Kidney (tissue), 22 donors: ENCODE measurements at places on chromosomes 12 and 14. TPM values are rescaled to one million over a fixed set of nuclear protein-coding genes. Genes with fewer than 3 reads are reported as not detected.

DNA sequence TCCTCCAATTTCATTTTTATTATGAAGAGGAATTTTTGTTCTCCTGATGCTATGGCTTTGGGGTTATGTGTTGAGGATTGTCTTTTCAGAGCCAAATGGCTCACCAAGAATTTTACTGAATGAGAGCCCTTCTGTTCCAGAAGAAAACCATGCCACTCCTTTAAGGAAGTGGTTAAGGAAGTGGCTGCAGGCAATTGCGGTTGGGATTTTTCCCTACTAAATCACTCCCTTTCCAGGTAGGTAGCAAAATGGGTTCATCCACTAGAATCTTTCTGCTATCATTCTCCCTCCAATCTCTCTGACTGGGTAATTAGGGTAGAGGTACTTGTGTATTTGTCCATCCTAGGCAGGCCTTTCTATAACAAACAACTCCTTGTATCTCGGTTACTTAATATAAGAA lies 163.1 kb downstream of the TTC8 start:
- no peaks in the 10 kb centered on the region for H3K4me1 ChIP-seq
- H3K27ac ChIP-seq, result no peak overlapping the region
- no peak overlapping the region for H3K4me3 ChIP-seq
- H3K36me3 ChIP-seq, result no peaks in the 10 kb centered on the region

- no peak overlapping the region for H3K4me3 ChIP-seq
- no peaks in the 10 kb centered on the region for H3K36me3 ChIP-seq
- no peak for DNase-seq
These were observed 33.1 kb downstream of the SNRNP35 start for GRCh38 chr12:123491056-123491455.

DNA sequence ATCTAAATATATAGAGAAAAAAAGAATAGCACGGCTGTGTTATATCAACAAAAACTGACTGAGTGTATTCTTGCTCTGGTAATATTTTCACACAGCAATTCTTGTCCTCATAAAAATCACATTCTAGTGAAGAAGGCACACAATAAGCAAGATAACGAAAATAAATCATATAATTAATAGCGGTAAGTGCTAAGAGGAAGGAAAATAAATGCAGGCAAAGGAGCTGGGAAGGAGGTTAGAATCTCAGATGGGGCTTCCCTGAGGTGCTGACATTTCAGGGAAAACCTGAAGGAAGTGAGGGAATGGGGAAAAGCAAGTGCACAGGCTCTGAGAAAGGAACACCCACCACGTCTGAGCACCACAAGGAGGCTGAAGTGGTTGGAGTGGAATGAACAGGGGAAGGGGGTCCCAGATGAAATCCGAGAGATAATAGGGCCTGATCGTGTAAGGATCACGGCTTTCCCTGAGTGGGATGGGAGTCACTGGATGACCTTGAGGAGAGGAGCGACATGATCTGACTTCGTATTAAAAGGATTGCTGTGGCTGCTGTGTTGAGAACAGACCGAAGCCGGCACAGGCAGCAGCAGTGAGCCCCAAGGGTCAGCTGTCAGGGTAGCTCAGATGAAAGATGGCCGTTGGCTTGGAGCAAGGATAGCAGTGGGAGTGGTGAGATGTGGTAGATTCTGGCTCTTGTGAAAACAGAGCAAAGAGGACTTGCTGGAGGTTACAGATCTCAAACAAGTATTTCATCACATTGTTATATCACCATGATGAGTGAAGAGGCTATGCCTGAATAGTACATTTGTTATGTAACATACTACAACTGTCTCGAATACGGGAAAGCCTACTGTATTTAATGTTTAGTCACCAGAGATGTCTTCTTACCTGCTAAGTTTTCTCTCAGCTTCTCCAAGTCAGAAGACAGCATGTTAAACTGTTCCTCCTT lies 67.1 kb upstream of the VPS33A start:
- H3K36me3 ChIP-seq, result peaks cover 3% of the 10 kb centered on the region
- DNase-seq, result no peak
- no peaks in the 10 kb centered on the region for H3K27me3 ChIP-seq
- no peaks in the 10 kb centered on the region for H3K4me1 ChIP-seq

DNA sequence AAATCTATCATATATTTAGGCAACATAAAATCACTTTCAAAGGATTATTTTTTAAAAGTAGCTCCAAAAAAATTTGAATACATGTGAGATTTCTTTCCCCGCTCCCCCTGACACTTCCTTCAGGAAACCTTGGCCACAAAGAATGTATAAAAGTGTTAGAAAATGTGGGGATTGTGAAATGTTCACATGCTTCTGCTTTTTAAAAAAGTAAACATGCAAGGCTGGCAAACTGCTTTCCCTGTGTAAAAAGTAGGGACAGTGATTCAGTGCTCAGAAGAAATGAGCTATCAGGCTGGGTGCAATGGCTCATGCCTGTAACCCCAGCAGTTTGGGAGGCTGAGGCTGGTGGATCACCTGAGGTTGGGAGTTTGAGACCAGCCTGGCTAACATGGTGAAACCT lies 26.6 kb downstream of the MBIP start:
- DNase-seq, result no peak
- H3K4me3 ChIP-seq, result no peak overlapping the region
- H3K27me3 ChIP-seq, result no peaks in the 10 kb centered on the region
- peaks cover 18% of the 10 kb centered on the region for H3K36me3 ChIP-seq
- no peak overlapping the region for H3K27ac ChIP-seq

- DNase-seq, result no peak
- H3K36me3 ChIP-seq, result no peaks in the 10 kb centered on the region
- no peak overlapping the region for H3K27ac ChIP-seq
- H3K4me3 ChIP-seq, result no peak overlapping the region
- peaks cover 13% of the 10 kb centered on the region for H3K4me1 ChIP-seq
These were observed 41.0 kb downstream of the CMKLR1 start for GRCh38 chr12:108297895-108298760.

DNA sequence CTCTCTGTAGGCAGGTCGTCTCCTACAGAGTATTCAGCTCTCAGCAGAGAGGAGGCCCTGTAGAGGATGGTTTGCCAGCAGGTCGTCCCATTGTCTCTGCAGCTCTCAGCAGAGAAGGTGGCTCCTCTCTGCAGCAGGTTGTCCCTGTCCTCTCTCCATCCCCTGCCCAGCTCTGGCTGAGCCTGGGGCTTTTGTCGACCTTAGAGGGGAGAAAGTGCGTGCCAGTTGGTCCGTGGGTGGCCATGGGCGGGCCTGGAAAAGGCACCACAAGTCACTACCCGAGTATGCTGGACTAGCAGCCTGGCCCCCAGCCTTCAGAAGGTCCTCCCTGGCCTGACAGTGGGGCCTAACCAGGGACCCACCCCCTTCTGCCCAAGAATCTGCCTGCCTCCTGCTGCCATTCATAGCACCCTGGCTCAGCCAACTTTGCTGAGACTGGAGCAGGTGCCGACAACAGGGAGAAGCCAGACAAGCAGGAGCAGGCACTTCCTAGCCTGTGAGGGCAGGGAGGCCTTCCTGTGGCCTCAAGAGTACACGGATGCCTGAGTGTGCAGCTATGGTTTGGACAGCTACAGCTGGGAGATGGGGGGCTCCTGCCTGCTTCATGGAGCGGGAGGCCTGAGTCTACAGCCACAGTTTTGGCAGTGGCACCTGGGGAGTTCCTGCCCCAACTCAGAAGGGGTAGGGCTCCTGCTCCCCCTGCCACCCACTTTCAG lies 59.7 kb upstream of the KCNH3 start:
- no peak overlapping the region for H3K27ac ChIP-seq
- H3K4me3 ChIP-seq, result no peak overlapping the region
- H3K36me3 ChIP-seq, result no peaks in the 10 kb centered on the region
- H3K27me3 ChIP-seq, result no peaks in the 10 kb centered on the region
- no peak for DNase-seq

GRCh38 chr14:62118871-62119270 lies 356.7 kb downstream of the SNAPC1 start:
- peaks cover 18% of the 10 kb centered on the region for H3K27me3 ChIP-seq
- H3K27ac ChIP-seq, result no peak overlapping the region
- no peak for DNase-seq
- H3K36me3 ChIP-seq, result no peaks in the 10 kb centered on the region
- no peak overlapping the region for H3K4me3 ChIP-seq

The KRT72 gene
- not detected for total RNA-seq

The GLS2 gene
- 2.5 TPM for total RNA-seq
